Stimulated activated CD8-positive, alpha-beta memory T cell treated with anti-CD3 and anti-CD28 coated beads, Interleukin-4, amount 100 ng/mL, for 48 hours (primary cell): ENCODE measurements at places on chromosomes 5 and 9.

- no peak for DNase-seq
These were observed 66.8 kb downstream of the FBXL7 start for GRCh38 chr5:15566789-15567188.

- no peak for DNase-seq
These were observed 61.9 kb upstream of the GHR start for GRCh38 chr5:42361315-42361688.

DNA sequence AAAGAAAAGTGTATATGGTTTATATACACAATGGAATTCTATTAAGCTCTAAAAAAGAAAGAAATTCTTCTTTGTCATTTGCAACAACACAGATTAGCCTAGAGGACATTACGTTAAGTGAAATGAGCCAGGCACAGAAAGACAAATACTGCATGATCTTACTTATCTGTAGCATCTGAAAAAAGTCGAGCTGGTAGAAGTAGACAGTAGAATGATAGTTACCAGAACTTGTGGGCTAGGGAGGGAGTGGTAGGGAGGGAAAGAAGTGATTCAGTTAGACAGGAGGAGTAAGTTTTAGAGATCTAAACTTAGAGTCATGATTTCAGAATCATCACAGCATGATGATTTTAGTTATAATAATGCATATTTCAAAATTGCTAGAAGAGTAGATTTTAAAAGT, 184.6 kb downstream of the TLE4 start:
- DNase-seq = no peak

DNA sequence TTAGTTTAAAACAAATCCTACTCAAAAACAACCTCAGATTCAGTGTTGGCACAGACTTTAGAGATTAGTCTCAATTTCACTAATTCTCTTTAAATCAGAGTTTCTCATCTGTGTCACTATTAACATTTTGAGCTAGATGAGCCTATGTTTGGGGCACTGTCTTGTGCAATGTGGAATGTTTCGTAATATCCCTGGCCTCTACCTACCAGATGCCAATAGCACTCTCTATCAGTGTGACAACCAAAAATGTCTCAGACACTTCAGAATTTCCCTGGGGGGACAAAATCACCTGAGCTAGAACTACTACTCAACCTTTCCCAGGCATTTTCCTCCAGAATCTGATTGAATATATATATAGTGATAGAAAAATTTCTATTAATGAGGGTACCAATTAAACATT, 465.2 kb upstream of the RGMB start:
- no peak for DNase-seq

DNA sequence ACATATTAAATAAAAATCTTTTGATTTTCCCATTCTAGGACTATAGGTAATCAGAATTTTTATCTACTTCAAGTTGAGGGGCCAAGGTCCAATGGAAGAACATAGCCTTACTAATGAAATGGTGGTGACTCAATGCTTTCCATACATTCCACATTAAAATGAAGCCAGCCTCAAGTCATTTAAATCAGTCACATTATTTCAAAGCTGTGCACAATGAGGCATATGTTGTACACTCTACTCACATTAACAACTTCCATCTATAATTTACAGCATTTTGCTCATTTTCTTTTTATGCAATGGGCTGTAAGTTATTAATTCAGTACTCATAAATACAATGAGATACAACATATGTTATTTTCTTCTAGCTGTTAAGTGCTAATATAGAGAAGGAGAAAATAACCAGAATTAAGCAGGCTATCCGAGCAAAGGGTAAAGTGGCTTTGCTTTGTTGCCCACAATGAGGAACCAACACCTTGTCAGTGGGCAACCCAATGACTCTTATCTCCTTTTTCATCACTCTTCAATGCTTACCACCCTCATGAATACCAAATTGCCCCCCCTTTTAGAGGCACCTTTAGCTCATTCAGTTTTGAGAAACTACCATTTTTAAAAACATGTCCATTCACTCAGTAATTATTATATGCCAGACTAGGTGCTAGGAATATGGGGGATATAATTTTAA, 52.4 kb downstream of the TTLL11 start:
- DNase-seq = no peak

GRCh38 chr5:109291090-109291489, 118.7 kb downstream of the PJA2 start:
- DNase-seq = no peak

- DNase-seq = no peak
These were observed 272.1 kb downstream of the RASEF start for GRCh38 chr9:82790875-82791274.

DNA sequence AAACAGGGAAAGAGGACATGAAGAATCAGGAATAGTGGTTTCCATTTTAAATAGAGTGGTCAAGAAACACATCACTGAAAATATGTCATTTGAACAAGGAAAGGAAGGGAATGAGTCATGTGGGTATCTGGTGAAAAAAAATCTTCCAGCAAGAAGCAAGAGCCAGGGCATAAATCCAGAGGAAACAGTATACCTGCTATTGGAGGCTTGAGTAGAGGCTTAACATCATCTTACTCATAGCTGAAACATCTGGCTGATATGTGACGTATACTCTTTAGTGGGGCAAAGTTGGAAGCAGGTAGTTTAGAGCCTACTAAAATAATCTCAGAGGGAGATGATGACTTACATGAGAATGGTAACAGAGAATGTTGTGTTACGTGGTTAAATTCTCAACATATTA, 517.2 kb downstream of the CAAP1 start:
- no peak for DNase-seq

DNA sequence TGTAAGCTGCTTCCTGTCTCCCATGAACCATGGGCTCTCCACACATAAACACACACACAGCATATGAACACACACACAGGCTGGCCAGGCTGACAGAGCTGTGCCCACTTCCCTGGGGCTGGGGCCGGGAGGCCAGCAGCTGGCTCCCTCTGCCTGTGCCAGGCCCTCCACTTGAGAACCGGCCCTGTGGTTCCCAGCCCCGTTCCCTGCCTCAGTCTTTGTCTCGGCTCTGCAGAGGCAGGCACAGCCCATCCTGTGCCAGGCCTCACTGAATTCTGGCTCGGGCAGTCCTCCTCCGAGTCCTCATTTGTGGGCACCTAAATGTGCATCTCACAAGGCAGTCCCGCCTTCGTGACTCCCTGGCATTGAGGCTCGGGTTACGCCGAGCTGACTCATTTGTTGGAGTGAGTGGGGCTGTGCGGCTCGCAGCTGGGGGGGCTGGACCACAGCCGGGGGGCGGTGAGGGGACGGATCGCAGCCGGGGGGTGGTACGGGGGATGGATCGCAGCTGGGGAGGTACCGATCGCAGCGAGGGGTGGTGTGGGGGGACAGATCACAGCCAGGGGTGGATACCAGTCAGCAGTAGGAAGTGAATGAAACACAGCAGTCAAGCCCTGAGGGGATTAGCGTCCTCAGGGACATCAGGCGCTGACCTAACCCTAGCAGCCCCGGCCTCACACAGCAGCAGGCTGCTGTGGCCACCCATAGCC, 72.3 kb downstream of the PSMB7 start:
- DNase-seq = no peak

GRCh38 chr9:93620881-93621820, 44.8 kb downstream of the PHF2 start:
- no peak for DNase-seq

- DNase-seq = no peak
These were observed 969.6 kb upstream of the DMAC1 start for GRCh38 chr9:8769153-8769552.

GRCh38 chr9:121023064-121023463, 27.0 kb downstream of the C5 start:
- no peak for DNase-seq

DNA sequence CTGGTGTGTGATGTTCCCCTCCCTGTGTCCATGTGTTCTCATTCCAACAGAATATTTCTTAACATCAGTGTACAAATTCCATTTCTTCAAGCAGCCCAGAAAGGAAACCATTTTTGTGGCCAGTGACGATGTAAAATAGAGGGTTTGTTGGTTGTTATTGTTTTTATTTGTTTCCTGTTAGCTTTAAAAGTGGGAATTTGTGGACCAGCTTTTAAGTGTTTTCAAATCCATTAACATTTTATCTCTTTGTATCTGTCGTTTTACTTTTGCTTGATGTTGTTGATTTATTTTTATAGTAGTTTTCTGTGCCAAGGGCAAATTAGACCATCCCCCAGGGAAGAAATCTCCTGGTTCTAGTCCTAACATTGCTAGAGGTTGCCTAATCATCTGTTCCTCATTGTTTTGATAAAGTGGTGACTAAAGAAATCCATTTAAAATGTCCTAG, 100.0 kb downstream of the GDNF start:
- DNase-seq = no peak

DNA sequence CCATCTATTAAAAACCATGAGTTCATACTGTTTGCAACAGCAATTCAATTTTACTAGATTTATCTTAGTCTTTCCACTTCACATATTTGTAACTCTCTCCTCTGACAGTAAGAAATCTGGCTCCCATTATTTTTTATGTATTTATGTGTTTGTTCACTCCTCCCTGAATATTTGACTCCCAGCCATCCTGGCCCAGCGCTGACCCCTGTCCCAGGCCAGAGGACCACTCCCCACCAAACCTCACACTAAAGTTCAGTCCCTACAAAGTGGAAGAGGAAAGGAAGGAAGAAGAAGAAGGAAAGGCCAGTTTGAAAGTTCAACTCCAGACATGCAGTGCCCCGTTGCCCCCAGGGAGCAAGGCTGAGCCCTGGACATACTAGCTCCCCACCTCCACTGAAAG, 271.8 kb downstream of the ADAMTSL1 start:
- DNase-seq = no peak

- DNase-seq = no peak
These were observed 796.5 kb upstream of the ARRDC3 start for GRCh38 chr5:92179651-92180050.

DNA sequence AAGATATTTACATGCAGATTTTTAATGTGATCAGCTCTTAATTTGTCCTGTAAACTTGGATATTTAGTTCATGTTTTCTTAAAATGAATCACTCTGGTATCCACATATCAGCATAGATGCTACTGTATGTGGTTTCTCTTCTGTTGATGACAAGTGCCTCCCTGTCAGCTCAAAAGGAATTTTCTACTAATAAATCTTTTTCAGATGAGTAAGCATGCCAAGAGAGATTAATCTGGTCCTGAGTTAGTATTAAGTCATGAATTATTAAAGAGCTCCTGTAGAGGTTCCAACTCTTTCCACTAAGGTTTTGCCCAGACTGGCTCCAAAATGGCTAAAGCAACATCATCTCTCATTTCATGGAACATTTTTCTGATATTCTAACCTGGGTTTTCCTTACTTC, 129.2 kb downstream of the GOLPH3 start:
- DNase-seq = no peak

DNA sequence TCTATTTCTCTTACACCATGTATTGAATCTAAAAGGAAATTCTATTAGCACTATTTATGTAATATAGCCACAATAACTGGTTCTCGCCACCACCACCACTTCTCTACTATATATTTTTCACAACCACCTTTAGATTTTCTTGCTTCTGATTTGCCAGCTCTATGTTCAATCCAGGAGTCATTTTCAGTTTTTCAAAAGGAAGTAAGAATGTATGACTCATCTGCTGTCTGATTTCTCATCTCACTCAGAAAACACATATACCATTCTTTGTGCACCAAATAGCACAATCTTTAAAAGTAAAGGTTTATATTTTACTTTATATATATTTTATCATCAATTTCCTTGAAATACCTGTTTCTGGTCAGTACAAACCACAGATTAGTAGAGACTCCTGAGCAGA, 1127.5 kb downstream of the TAF11L14 start:
- DNase-seq = no peak

DNA sequence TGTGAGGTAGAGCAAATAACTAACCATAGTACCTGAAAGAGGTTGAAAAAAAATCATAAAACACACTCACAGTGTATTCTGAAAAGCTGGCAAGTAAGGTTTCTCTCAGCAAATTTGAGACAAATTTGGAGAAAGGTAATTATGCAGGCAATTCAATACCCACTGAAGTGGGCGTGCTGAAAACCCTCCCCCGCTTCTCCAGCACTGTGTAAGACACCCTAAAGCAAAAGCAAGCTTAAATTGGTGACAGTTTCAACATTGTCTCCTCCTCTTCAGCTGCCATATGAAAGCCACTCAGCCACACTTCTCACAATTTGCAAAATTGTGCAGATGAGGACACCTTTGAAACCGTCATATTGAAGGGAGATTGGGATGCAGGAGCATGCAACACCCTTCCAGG, 322.3 kb upstream of the CDH6 start:
- no peak for DNase-seq

- no peak for DNase-seq
These were observed 21.8 kb upstream of the NINJ1 start for GRCh38 chr9:93155716-93156474.

DNA sequence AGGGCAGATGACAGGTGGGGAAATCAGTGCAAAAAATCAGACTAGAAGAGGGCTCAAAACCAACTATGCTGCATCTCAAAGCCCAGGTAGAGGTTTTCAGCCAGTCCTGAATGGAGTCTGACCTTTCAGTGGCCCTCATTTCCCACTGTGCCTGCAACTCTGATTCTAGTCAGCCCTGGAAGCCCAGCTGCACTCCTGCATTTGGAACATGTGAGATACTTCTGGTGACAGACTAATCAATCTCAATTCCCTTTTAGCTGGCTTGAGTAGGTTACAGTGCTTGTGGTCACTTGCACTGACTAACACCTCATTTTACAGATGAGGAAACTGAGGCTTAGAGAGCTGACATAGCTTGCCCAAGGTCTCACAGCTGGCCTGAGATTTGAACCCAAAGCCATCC, 7.9 kb upstream of the ACSL6 start:
- peak; percentile 25 for DNase-seq

GRCh38 chr9:112786829-112787520, 36.4 kb downstream of the SNX30 start:
- DNase-seq = no peak
